Fibroblast of pulmonary artery (primary cell): ENCODE measurements at places on chromosomes 12 and 14.

GRCh38 chr12:17076811-17077210 is 470.8 kb upstream of the LMO3 start:
- no peak for DNase-seq

DNA sequence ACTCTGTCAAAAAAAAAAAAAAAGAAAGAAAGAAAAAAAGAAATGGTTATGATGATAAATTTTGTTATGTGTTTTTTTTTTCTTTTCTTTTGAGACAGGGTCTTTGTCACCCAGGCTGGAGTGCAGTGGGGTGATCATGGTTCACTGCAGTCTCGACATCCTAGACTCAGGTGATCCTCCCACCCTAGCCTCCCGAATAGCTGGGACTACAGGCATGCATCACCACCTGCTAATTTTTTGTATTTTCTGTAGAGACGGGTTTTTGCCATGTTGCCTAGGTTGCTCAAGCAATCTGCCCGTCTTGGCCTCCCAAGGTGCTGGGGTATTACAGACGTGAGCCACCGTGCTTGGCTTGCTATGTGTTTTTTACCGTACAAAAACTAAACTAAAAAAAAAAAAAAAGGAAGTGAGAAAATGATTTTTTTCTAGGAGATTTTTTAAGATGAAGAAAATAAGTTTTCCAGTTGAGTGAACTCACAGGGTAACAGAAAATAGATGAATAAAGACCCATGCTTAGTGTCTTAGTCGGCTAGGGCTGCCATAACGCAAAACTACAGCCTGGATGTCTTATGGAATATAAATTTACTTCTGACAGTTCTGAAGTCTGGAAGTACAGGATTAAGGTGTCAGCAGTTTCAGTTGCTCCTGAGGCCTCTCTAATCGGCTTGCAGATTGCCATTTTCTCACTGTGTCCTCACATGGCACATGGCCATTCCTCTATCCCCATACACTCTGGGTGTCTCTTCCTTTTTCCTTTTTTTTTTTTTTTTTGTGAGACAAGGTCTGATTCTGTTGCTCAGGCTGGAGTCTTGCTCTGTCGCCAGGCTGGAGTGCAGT is 13.2 kb upstream of the APOF start:
- no peak for DNase-seq

DNA sequence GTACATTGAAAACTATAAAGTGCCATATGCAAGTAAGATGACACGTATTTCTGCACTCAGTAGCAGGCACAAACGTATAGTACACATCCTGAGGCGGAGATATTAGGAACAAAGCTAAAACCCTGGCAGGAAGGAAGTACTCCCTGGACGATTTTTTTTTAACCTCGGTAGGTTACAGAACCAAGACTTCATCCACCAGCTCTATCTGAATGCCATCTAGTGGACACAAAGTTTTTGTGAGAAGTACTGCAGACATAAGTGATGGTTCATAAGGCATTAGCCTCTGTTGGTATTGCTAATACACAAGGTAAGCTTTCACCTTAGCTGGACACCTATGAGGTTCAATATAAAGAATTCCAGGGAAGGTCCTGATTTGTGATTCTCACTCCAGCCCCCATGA is 83.0 kb upstream of the CCDC196 start:
- peak; percentile 52 for DNase-seq

- DNase-seq: no peak
Measured at GRCh38 chr14:104019806-104020205, 65.7 kb upstream of the ASPG start.

DNA sequence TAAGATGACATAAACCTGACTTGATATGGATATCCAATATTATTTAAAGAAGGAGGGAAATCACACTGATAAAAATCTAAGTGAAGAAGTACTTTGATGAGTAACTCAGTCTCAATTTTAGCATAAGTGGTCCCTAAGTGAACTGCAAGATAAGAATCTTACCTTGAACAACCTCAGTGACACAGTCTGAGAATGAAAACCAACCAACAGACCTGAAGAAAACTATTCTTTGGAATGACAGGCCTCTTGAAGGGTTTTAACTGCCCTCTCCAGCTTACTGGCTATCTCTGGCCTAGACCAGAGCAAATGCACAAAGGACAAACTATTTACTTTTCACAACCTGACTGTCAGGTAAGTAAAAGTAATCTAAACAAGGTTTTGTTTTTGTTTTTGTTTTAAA is 44.7 kb downstream of the CPM start:
- DNase-seq: no peak

DNA sequence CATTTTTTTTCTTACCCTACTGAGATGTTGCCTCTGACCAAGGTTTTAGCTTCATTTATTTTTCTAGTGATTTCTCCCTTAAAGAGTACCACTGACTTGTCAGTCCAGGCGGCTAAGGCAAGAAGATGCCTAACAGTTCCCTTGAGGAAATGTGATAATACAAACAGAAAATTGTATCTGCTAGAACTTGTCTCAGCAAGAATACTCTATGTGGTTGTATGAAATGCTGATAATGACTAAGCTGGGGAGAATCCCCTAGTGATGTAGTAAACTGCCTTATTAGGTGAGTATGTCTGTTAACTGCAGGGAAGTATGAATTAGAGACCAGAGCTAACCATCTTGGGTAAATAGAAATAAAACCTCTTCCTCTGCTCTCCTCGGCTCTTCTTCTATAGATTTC is 6.7 kb downstream of the C12orf54 start:
- DNase-seq: peak; percentile 1

DNA sequence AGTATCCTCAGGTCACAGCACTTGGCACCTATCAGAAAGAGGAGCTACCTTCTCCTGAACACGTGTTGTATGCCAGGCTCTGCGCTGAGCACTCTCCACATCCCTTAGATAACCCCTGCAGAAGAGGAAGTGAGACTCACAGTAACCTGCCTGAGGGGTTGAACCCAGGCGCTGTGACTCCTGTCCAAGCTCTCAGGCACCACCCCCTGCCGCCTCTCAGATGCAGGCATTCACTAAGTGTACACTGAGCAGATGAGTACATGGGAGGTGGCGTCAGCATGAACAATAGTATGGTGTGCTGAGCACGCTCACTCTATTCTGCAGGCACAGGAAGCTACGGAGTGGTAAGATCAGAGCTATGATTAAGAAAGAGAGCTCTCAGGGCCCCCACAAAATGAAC is 21.0 kb upstream of the RIC8B start:
- DNase-seq: no peak

GRCh38 chr12:110249105-110249504 is 31.9 kb upstream of the ATP2A2 start:
- no peak for DNase-seq

DNA sequence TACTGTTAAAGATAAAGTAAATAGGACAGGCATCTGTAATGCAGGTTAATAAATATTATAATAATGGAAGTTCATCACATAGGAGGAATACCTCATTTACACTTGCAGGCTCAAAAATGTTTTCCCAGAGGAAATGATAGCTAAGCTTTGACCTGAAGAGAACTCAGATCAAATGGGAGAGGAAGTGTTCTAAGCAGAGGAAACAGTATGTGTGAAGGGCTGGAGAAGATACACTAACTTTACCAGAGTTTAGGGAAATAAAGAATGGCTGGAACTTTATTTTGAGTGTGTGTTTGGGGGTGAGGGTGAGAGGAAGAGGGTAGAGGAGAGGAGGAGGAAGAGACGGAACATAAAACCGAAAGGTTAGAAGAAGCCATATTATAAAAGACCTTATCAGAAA is 34.0 kb upstream of the AP4S1 start:
- no peak for DNase-seq

- DNase-seq: no peak
Measured at GRCh38 chr12:14701809-14702568, 5.6 kb upstream of the GUCY2C start.

GRCh38 chr12:29145372-29146170 is 3.5 kb upstream of the FAR2 start:
- no peak for DNase-seq

DNA sequence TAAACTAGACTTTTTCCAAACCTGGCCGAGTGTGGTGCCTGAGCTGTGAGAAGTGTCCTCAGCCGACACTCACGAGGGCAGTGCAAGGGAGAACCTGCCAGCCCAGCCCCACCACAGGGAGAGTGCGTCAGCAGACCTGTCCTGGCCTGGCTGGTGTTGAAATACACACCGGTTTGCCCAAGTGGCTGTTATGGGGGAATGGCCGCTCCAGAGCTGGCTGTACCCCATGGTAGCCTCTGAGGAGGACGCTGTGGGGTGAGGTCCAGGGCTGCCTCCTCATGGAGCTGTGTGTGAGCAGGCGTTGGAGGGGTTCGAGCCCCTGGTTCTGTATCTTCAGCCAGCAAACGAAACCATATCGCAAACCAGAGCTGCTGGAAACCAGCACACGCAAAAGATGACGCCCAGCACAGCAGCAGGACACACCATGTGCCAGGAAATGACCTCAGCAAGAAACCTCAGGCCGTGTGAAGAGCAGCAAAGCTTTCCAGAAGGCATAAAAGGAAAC is 9.4 kb downstream of the ANKRD9 start:
- peak; percentile 96 for DNase-seq

DNA sequence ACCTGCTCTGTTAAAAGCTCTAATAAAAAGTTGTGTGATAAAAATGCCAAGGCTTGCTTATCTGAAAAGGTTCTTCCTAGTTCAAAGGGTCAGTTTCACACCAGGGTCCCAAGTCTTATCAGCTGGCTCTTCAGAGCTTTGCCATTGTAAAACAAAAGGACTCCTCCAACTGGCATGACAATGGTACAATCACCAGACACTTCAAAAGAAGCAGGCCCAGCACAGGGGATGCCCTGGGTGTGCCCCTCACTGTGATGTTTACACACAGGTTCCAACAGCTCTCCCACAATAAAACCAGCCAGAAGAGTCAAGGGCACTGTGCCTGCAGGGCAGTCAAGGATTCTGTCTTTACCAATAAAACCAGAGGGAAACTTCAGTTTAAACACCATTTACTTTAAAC is 78.7 kb downstream of the PRICKLE1 start:
- DNase-seq: no peak

GRCh38 chr12:24398605-24399004 is 449.1 kb upstream of the SOX5 start:
- no peak for DNase-seq

DNA sequence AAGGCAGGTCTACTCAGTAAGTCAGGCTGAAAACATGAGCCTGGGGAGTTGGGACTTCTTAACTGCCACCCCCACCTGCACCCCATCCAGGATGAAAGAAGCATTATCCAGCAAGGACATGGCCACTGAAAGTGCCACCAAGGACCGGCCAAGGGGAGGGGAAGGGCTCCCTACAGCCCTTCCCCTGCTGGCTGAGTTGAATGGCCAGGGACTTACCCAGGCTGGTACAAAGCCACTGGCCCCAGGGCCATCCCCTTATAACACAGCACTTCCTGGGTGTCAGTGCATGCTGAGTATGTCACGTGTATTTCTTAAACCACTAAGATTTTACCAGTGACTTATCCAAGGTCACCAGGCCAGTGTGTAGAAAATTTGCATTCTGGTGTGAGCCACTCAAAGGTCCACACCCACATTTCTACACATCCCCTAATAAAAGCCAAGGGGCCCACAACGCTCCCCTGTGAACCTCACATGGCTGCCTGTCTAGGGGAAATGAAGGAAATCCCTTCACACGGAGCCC is 29.3 kb upstream of the ZFP36L1 start:
- DNase-seq: no peak

GRCh38 chr12:9084417-9084816 is 31.3 kb downstream of the A2M start:
- no peak for DNase-seq

DNA sequence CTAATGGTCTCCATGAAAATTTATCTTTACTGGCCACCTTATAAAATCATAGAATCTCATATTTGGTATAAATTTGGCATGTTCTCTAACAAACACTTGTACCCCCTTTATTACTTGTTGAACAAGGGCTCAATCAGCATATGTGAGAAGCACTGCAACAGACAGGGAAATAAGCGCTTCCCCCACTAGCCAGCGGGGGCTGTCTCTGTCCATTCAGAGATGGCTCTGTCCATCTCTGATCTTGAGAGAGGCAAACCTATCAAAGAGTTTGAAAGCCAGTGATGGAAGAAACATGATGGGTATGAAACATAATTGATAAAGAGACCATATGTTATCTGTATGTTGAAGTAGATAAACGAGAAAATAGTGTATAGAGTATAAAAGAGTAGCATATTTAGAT is 326.8 kb downstream of the PDZRN4 start:
- DNase-seq: no peak

DNA sequence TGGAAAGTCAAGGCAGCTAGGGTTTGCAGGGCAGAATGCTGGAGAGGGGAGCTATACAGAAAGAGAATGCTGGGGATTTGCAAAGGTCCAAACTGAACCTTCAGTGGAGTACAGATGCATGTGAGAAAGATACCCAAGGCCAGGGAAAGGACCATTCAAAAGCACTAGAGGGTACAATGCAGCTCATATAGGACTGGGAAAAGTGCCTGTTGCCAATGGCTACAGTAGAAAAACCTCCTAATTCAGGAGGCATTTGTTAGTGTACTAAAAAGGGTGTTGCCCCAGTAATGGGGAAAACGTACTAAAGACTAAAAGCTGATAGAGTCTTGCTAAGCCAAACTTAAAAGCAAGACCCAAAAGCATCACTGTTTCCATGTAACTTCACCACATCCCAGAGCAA is 30.1 kb downstream of the E2F7 start:
- DNase-seq: no peak

GRCh38 chr14:25108959-25109358 is 59.0 kb upstream of the STXBP6 start:
- no peak for DNase-seq

GRCh38 chr12:30646821-30647220 is 48.8 kb downstream of the IPO8 start:
- DNase-seq: peak; percentile 14

- DNase-seq: no peak
Measured at GRCh38 chr14:35929186-35929585, 103.0 kb downstream of the BRMS1L start.

DNA sequence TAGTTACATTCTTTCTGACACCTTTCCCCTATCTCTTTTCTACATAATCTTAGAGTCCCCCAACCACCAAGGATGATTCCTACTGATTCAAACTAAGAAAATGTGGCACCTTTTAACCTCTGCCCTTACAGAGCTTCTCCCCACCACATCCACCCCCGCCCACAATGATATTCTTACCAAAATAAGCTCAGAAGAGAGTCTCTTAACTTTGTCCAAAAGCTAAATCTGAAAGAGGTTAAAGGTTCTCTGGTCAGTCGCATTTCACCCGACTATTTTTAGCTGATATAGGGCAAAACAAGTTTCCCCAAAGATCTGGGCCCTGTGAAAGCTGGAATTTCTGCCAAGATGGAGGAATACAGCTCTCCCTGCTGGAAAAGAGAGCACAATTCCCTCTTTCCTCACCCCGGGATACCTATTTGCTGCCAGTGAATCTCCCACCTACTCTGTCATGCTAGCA is 128.6 kb downstream of the ZFP36L1 start:
- DNase-seq: no peak

DNA sequence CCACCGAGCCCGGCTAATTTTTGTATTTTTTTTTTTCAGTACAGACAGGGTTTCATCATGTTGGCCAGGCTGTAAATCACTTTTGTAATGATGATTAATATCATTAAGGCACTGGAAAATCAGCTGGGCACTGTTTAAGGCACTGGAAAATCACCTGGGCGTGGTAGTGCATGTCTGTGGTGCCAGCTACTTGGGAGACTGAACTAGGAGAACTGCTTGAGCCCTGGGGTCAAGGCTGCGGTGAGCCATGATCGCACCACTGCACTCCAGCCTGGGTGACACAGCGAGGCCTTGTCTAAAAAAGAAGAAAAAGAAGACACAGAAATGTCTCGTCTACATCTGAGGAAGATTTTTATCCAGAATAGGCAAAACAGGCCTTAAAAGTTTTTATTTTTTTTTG is 12.7 kb downstream of the SLC11A2 start:
- no peak for DNase-seq
